Large intestine (tissue), 12 donors: ENCODE measurements at places on chromosomes 7 and 10. TPM values are rescaled to one million over a fixed set of nuclear protein-coding genes. Genes with fewer than 3 reads are reported as not detected.

DNA sequence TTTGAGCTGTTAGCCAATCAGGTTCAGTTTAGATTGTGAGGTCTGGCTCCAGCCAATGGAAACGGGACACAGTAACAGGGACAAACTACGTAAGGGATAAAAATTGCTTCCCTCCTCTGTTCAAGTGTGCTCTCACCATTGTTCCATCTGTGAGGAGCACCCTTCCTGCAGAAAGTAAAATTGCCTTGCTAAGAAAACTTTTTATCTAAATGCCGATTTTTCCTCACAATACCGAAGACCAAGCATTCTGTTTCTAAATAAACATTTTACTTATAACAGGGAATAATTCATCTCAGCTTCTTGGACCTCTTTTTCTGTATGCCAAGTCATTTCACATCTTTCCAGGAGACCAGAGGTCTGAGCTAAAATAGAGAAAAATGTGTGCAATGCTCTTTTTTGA lies 59.6 kb upstream of the ZRANB1 start:
- DNase-seq: no peak

DNA sequence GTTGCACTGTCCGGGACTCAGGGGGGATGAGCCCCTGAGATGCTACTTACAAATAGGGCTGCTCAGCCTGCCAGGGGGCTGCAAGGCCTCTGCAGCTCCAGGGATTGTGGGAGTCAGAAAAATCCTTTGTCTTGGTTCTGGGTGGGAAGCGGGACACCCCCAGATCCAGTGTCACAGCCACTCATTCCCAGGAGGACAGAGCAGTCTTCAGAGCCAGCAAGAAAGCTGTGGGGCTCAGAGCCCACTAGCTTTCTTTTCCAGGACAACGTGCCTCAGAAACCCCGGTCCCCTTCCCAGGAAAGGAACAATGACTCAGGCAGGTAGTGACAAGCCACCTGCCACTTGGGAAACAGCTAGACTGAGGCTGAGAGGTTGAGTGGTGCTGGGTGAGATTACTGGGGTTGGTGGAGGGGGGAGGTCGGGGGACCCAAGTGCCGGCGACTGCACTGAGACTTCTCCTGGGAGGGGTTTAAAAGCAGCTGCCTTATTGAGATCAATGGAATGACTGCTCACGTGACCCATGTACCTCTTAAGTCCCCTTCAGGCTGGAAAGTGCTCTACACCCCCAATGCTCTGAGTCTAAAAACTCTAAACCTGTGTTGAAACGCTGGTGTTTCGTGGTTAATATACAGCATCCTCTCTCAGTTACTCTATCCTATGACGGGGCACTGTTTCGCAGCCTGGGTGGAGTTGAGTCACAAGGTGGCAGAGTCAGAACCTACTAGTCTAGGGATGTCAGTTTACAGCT lies 123.6 kb downstream of the UBE2H start:
- no peak for DNase-seq

DNA sequence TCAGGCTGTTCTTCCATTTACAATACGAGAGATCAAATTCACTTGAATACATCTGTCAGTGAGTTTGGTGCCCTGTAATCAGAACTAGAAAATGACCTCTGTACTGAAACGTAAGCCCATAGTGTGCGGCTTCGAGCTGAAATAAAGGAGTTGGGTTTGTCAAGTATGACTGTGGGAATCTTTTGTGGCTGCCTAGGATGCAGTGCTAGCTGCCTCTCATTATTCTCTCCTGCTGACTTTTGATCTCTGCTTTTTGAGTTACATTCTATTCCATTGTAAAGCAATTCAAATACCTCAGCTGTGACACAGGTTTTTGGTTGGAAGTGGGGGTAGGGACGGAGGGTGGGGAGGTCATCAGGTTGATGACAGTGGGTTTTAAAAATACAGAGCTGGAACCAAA lies 40.4 kb downstream of the ICA1 start:
- DNase-seq: no peak

DNA sequence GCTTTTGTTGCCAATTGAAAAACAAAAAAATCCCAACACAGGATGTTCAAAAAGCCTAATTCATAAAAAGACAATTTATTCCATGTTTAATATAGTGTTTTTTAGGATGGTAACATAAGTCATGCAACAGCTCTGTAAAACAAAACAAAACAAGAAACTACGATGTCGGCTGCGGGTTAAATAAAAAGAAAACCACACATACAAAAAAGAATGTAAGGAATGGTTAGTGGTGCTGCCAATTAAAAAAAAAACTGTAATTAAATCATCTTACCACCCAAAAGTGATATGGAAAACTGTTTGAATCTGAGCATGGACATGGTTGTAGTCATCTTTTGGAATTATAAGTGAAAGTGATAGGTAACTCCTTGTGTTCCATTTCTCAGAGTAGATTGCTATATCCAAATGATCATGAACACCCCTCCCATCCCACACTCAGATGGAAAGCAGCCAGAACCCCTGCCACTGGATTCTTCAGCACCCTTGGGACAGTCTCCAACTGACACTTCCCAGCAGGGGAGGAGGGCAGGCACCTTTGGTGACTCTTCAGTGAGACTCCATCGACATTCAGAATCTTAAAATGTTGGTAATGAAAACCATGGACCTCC lies 14.3 kb upstream of the DAGLB start:
- no peak for DNase-seq

DNA sequence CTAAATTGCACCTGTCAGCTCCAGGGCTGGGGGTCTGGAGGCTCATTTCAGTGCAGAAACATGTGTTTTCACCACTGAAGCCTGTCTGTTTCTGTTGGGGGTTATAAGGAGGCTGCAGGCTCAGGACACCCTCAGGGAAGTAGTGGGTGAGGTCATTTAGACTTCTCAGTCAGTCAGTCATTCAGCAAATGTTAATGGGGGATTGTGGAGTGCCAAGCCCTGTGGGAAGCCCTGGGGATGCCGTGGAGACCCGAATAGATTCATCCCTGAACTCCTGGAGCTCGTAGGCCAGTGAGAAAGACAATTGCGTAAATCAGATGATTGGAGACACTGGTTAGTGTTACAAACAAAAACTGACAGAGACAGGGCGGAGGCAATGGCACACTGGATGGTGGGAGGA lies 19.2 kb downstream of the LHPP start:
- no peak for DNase-seq

DNA sequence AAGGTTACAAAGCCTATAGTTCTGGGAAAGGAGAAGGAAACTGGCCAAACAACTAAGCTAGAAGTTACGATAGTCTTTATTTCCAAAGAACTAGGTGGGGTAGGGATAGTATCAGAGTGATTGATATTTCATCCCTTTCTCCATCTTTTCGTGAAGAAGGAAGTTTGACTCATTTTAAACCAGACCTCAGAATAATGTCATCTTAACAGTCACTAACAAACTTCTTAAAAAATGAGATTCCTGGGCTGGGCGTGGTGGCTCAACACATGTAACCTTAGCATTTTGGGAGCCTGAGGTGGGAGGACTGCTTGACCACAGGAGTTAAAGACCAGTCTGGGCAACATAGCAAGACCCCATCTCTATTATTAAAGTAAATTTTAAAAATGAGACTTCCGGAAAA lies 69.4 kb downstream of the ARL4A start:
- DNase-seq: no peak

- DNase-seq: no peak
Observed at GRCh38 chr7:12839508-12840153, 152.2 kb downstream of the ARL4A start.

DNA sequence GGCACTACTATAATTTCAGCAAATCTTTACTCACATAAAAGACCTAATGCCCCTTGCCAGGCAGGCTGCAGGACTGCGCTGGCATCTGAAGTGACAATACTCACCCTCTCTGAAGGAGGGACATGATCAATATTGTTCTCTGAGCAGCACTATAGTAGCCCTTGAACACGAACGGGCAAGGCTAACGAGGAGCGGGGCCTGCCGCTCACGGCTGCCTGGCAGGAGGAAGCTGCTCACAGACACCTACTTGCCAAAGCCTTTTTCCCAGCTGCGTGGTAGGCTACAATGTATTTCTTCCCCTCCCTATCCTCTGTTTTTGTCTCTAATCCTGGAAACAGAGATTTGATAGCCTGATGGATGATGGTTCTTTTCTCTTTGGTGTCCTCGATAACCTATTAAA lies 19.9 kb downstream of the PUS7 start:
- no peak for DNase-seq

GRCh38 chr10:72134785-72135767 lies 46.7 kb upstream of the SPOCK2 start:
- no peak for DNase-seq

DNA sequence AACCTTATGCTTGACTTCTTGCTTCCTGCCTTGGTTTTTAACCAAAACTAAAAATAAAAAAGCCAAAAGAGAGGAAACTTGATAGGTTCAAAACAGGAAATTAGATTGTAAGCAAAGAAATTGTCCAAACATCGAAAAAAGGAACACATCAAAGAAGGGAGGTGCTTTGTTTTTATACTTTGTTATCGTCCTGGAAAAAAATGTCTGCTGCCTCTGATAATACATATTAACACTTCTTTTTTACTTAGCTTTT lies 286.6 kb upstream of the C7orf33 start:
- DNase-seq: no peak

DNA sequence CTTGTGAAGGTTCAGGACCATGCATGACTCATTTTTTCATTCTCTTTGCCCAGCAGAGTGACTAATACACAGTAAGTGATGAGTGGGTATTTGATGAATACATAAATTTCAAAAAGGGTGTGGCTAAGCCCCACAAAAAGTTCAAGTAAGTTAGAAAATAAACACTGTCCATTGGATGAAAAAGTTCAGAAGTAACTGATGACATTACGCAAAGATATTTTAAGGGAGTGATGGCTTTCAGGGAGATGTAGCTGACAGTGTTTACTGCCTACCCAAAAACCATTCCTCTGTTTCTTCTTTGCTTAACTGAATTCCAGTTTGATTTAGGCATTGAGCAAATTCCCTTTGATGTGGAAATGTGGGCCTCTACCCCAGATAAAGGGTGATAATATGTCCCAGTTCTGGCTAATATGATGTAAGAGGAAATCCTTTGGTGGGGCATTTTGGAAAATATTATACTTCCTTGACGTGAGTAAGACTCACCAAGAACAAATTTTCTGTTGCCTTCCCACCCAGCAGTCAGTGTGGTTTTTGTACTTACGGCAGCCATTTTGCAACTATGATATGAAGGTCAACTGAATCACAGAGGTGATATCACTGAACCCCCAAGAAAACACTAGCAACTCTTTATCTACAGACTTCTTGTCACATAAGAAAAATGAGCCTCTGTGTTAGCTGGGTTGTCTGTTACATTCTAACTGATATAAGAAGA lies 29.0 kb upstream of the EBLN1 start:
- DNase-seq: no peak

DNA sequence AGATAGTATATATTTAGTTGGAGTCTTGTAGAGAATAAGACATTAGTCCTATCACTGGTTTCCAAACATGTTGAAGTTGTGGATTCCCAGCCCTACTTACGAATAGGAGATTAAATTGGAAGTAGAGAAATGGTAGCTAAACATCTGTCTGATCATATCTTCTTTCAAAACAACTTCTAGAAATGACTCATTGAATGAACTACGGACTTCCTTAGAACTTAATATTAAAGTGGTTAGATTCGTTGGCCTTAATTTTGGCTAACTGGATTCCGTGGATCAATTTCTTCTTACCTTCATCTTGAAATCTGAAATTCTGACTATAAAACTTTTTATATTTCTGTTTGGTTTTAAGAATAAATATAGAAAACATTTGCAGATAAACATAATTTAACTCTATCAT lies 3.4 kb downstream of the PHF14 start:
- no peak for DNase-seq

DNA sequence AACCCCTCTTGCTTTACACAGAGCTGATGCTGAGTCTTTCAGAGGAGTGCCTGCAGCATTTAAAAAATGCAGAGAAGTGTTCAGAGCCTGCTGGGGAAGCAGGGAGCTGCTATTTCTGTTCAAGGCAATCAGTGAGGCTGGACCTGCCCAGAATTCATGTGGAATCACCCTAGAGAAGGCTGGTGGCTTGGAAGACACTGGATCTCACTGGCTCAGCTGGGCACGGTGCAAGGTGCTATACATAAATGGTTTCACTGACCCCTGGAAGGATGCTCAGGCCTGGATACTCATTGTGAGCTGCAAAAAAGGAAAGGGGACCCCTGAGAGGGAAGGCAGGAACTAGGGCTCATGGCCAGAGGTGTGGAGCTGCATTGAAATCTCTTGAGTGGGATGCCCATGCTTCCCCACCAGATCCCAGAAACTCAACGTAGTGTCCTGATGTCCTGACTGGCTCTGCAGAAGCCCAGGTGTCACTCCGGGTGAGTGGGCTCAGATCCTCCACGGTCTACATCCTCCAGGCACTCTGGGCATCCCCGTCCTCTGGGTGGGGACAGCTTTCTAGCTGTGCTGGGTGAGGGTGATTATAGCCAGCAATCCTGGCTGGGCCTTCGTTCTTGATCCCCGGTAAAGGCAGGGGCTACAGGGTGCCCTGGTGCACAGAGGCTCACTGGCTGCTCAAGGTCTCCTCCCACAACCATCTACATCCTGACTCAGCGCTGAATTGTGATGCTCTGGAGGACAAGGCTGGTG lies 77.2 kb upstream of the TNS3 start:
- no peak for DNase-seq

DNA sequence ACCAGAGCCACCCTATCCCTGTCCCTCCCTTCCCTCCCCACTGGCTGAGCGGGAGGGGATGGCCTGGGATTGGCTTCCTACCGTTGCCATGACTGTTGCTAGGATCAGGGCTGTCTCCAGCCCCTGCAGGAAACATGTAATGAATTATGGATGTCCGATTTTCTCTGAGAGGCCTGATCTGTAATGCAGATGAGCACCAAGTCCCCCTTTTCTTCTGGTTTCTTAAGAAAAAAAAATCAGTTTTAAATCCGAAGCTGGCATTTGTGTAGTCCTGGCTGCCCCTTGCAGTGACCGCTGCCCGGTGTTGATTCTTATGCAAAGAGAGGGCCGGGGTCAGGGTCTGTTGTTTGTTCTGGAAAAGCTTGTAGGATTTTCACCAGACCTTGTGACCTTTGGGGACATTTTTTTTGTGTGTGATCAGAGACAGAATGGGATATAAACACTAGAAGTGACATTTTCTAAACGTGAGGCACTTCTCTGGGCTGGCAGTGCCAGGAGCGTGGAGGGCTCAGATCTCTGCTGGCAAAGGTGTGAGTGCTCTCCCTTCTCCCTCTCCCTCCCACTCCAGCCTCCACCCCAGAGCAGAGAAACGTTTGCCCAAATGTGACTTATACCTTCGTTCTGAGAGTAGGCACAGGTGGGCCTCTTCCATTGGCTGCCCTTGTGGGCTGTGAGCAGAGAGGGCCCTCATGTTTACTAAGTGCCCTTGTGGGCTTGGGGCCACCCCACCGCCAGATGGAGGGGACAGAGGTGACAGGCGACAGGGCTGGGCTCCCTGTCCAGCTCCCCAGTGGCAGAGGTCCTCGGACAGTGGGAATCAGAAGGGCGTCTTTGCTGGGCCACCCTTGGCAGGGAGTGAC lies 127.5 kb downstream of the DNAJB6 start:
- DNase-seq: no peak

MYL10 gene
- polyA plus RNA-seq: not detected

CLDN3 gene
- polyA plus RNA-seq: 167 TPM

ANKRD7 gene
- 0.45 TPM for polyA plus RNA-seq

EVX1 gene
- not detected for polyA plus RNA-seq

UCMA gene
- not detected for polyA plus RNA-seq

ZNF239 gene
- polyA plus RNA-seq: 8.5 TPM
